Right kidney (tissue), 9 donors: ENCODE measurements at places on chromosomes 13 and 19.

- no peak for DNase-seq
Measured at GRCh38 chr13:107124730-107125129, 556.8 kb upstream of the ARGLU1 start.

DNA sequence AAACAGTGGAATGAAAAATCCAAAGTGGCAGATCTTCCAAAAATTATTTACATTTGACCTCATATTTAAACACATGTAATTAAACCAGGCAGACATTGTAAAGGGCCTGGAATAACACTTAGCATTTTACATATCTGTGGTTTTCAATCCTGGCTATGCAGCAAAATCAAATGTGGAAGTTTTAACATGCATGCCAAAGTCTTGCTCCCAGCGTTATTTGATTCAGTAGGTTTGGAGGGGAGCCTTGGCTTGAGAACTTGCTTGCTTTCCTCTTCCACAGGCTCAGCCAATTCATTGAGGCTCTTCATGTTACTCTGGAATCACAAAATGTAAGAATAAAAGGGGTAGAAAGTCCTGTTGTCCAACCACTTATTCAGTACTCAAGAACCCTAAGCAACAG lies 42.5 kb upstream of the INTS6 start:
- no peak for DNase-seq

- DNase-seq = no peak
Measured at GRCh38 chr19:16566161-16566560, 6.1 kb downstream of the SLC35E1 start.

- DNase-seq = no peak
Measured at GRCh38 chr19:4806384-4806783, 14.8 kb downstream of the FEM1A start.

DNA sequence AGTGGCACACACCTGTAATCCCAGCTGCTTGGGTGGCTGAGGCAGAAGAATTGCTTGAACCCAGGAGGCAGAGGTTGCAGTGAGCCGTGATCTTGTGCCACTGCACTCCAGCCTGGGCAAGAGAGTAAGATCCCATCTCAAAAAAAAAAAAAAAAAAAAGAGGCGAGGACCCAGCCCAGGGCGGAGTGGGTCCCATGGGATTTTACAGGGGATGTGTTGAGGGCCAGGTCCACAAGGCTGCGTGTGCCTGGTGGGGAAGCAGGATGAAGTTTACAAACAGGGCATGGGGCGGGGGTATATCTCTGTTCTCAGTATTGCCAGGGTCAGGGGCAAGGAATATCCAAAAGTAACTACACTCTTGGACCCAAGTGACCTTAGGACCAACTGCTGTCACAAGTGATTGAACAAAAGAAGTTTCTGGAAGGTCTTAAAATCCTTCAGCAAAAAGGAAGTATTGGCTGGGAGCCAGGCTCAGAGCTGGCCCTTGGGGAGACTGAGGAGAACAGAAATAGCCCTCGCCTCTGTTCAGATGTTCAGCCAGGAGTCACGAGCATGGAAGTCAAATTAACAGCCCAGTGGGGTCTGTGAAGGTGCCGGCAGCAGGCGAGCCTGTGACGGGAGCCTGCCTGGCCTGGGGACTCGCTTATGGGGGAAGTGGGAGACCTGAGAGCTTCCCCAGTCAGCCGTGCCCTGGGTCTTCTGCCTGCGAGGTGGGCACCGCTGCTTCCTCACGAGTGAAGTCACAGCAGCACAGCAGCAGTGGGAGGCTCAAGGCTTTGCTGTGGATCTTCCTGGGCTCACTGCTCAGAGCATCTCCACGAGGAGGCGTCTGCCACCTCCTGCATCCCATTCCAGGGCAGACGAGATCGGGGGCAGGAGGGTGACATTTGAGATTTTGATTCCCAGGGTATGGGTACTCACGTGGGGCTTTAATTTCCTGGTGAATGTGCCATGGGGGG lies 6.4 kb downstream of the MYO9B start:
- no peak for DNase-seq

DNA sequence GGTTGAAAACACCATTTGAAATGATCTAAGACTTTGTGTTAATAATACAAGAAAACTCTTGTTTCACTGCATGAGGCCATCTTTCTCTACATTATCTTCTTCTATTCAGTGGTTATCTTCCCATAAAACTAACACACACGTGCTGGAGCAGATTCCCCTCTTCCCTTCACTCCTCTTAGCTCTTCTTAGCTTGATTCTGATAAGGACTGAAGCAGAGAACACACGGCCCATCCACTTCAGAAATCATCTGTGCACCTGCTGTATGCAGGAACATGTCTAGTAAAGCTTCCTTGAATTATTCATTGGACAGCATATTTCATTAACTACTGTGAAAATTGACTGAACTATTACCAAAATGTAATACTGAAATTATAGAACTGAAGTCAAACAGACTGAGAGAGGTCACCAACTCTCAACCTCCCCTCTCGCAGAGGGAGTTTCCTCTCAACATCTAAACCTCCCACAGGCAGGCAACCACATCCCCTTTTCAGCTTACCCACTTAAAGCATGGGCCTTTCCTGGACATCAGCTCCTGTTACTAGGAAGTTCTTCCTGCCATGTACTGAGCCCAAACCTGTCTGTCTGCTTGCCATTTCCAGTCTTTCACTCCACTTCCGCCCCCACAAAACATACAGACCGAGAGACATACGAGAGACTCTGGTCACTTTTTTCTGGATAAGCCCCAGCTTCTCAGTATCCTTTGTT lies 113.9 kb downstream of the CRYL1 start:
- no peak for DNase-seq

- DNase-seq = no peak
Measured at GRCh38 chr13:86095351-86095750, 296.1 kb upstream of the SLITRK6 start.

- DNase-seq = no peak
Measured at GRCh38 chr19:16654140-16654539, 5.8 kb downstream of the SMIM7 start.
